Stimulated activated CD8-positive, alpha-beta memory T cell treated with anti-CD3 and anti-CD28 coated beads, Interleukin-7, amount 100 ng/mL, for 24 hours (primary cell): ENCODE measurements at places on chromosomes 6 and 20.

DNA sequence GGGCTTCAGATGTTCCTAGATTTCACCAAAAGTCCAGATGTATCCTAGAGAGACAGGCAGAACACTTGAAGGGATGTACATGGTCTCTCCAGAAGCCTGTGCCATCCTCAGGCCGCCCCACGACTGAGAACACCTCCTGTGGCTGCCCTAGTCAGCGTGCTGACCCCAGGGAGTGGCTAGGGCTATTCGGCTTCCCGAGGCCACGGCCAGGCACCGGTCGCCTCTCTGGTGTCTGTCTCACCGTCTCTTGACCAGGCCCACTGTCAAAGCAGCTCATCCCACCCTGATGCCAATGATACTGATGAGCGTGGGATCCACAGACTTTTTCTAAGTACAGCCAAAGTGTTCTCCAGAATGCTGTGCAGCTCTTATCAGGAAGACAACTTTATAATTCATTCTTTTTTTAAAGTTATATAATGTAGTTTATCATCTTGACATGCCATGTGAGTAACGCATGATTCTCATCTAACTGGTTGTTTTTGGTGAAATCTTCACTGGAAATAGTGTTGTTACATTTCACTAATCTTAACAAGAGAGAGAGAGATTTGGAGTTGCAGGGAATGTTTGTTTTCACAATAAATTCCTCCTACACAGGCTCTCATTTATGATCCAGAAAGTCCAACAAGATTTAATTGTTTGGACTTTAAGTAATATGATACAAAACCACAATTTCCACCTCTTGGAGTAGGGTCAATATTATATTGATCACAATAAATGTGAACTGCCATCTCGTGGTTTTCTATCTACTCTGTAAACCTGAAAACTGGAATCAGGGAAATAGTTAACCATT lies 41.7 kb upstream of the KLHL31 start:
- no peak for DNase-seq

DNA sequence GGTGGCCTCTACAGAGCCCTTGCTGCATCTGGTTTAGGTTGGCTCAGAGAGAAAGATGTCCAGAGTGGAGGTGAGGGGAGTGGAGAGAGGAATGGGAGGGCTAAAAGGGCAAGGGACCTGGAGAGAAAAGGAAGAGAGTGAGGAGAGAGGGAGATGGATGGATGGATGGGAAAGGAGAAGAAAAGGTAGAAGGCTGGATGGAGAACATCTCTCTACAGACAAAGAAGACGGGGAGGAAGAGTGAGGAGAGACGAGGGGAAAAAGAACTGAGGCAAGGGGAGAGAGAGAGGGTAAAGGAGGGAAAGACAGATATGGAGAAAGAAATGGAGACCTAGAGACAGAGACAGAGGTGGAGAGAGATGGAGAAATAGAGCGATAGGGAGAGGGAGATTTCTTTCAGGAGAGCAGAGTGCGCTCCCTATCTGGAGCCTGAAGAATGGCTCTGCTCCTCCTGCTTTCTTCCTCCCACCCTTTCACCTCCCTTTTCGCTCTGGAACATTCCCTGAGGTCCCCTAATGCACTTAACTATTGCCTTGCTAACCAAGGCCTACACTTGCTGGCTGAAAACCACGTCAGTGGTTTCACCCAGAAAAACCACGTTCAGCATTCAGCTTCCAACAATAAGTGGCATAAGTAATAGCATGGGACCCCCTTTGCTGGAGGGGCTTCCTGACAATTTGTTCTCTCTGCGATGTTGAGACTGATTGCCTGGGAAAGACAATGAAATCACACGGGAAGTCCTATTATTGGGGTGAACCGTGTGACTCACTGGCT lies 286.3 kb downstream of the CDH26 start:
- no peak for DNase-seq

DNA sequence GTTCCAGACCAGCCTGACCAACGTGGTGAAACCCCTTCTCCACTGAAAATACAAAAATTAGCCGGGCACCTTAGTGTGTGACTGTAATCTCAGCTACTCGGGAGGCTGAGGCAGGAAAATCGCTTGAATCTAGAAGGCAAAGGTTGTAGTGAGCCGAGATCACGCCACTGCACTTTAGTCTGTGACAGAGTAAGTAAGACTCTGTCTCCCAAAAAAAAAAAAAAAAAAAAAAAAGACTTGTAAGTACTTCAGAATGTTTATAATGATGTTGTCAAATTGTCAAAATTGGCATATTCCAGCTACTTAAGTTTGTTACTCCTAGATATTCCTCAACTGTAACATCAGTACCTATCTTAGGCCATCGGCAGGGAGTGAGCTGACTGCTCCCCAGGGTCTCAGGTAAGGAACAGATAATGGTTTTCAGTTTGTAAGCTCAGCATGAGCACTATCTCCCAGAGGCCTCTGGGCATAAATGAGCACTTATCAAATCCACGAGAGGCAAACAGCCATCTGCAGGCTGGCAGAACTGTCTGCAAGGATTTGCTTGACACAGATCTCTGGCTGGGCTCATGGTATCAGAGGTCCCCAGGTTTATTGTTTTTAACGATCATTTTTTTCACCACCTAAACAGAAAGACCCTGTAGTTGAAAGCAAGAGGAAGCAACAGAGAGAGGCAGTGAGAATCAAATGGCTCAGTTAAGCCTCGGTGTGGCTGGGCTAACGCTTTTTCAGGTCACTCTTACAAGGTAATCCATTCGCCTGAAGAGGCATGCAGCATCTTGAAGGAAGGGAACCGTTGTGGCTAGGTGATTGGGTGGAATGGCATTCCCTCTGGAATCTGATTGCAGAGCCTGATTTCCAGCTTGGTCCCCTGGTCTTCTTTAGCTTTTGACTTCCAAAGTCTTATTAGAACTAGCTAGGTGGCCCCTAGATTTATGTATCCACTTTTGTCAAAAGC lies 115.9 kb downstream of the LY86 start:
- DNase-seq = no peak

DNA sequence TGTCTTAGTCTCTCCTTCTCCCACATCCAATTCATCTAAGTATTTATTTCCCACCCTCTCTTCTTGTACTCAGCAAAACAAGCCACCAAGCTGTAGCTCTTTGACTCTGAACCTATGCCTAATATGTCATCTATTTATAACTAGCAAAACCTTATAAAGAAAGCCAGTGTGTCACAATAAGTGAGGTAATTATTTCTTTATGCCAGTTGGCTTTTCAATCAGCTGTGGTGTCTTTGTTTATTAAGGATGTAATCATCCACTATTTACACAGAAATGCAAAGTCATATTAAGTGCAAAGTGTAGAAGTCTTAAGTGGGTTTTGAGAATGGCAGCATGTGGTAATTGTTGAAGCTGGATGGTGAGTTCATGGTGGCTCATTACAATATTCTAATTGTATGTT lies 215.2 kb upstream of the HTR1E start:
- no peak for DNase-seq

DNA sequence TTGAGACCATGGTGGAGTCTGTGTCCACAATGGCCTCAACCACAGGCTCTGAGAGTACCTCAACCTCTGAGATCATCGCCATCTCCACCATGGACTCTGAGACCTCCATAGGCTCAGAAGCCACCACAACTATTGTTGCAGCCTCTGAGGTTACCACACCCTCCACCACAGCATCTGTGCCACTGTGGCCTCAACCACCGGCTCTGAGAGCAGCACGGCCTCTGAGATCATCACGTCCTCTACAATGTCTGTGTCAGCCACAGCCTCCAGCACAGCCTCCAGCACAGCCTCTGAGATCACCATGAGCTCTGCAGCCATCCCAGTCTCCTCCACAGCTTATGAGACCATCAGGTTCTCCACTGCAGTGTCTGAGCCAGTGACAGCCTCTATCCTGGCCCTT lies 19.4 kb upstream of the MUC21 start:
- no peak for DNase-seq

DNA sequence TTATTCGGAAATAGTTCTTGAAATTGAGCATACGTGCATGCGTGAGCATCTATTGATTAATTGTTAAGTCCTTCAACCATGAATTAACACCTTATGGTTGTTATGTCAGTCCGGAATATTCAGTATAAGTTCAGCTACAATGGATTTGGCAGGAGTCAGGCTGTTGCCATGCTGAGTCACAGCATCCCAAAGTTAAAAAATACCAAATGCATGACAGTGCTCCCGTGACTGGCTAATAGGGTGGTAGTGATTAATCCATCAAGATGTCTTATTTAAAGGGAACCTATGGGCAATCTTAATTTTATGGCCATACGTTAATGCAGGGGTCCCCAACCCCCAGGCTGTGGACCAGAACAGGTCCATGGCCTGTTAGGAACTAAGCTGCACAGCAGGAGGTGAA lies 10.5 kb downstream of the RAE1 start:
- DNase-seq = no peak

DNA sequence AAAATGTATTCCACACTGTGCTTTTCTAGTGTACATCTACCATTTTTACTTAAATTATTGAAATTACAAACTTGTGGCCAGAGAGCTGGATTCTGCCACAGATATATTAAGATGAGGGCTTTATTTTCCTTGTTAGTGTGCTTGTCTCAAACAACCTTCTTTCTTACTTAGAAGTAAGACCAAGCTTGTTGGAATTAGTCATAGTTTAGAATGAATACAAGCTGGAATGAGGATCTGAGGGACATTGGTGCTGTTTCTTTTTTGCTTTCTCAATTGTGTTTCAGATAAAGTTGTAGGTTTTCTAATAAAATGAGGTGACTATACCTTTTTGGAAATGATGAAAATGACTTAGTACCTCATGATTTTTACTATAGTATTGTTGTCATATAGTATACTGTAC lies 40.3 kb downstream of the UBR2 start:
- DNase-seq = no peak

GRCh38 chr6:129643968-129644367 lies 66.0 kb downstream of the ARHGAP18 start:
- no peak for DNase-seq

DNA sequence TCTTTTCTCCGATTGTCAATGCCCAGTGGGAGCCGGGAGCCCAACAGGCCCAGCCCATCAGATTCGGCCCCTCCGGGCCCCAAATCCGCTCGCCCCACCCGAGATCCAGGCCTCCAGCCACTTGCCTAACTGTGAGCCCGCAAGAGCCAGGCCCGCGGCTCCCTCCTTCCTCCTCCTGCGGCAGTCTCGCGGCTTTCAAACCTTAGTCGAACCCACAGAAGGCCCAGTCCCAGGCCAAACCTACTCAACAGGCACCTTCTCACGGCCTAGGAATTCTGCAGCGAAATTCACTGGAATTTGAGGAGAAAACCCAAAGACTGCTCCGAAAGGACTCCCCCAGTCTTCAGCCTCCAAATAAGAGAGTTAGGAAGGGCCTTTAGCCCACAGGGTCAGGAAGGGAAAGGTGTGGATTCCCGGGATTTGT lies 2.8 kb upstream of the TFAP2A start:
- DNase-seq = no peak

GRCh38 chr6:125485757-125486156 lies 184.0 kb upstream of the HDDC2 start:
- DNase-seq = no peak

GRCh38 chr6:134173936-134174671 lies 121.7 kb upstream of the SLC2A12 start:
- DNase-seq = peak; percentile 81

DNA sequence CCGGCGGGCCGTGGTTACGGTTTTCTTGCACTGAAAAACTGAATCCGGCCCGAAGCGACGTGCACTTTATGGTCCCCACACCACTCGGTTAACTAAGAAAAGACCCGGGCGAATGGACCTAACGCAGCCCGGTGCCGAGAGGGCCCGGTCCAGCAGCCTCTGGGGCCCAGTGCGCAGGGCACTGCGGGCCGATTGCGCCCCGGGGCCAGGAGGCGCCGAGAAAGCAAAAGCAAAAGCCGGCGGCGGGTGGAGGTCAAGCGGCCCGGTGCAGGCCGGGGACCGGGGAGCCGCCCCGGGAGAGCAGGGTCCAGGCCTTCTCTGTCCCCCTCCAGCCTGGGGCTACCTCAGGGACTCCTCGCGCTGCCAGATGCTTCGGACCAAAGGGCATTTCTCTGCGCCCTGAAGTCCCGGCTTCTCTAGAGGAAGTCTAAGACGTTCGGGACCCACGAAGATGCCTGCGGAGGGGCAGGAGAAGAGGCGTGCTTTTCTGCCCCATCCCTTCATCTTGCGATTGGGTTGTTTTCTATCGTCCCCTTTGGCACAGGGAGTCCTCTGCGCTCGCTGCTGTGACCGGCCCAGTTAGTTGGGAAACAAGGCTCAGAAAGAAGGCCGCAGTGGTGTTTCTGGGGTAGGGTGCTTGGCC lies 4.4 kb downstream of the FOXF2 start:
- no peak for DNase-seq

- no peak for DNase-seq
Observed at GRCh38 chr6:43795421-43795820, 25.4 kb downstream of the VEGFA start.

GRCh38 chr6:34243131-34243771 lies 5.6 kb downstream of the SMIM29 start:
- DNase-seq = no peak

GRCh38 chr6:73062130-73062529 lies 163.2 kb downstream of the KHDC1L start:
- no peak for DNase-seq

DNA sequence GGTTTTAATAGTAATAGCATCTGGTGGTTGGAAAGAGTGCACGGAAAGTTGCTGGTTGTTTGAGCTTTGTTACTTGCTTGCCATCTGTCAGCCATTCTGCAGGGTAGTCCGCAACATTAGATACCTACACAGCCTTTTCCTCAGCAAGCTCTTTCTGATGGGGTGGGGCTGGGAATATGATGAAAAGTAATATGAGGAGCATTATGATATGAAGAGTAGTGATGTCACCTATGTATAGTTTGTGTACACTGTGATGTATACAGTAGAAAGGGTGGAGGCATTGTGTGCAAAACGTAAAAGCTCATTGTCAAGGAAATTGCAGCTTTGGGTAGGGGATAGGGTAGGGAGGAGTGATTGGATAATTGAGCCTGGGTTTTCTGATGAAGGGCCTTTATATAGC lies 16.1 kb downstream of the SCAF8 start:
- DNase-seq = no peak

DNA sequence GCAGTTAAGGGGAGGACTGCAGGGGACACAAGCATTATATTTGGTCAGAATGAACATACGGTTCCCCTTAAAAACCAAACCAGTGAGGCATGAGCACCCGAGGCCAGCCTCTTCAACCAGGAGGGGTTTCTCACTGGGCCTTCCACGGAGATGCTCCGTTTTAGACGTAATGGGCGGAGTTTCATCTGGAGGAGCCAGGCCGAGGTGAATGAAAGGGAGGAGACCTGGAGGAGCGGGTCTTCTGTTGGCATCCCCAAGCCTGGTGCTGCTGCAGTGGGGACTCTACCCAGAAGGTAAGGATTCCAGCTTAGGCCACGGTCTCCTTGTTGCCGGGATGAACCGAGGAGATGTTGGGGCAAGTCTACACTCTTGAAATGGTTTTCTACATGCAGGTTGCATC lies 47.4 kb downstream of the ADNP start:
- DNase-seq = no peak

DNA sequence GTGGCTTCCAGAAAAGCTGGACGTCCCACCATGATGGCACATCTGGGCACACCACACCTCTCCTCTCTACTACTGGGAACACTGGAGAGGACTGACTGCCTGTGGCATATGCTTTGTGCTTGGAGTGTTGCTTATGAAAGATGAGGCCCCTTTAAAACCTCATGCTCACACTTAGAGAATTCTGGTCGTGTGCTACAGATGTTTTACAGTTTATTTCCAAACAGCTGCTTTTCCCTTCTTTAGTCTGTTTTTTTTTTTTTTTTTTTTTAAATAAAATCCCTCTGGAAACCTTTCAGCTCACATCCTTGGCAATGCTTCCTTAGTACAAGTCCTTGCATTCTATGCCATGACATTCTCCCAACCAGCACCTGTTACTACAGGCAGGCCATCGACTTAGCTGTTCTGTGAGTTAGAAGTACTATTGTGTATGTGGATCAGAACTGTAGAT lies 60.3 kb downstream of the BMP6 start:
- DNase-seq = no peak

GRCh38 chr6:8245726-8246125 lies 143.4 kb upstream of the EEF1E1 start:
- no peak for DNase-seq
